Activated effector memory CD4-positive, alpha-beta T cell treated with Interleukin-2 at 50 U/mL for 16 hours (primary cell): ENCODE measurements at places on chromosomes 5 and 9.
A peak's percentile ranks its signal among the peaks of the same experiment; 100 is the strongest.

DNA sequence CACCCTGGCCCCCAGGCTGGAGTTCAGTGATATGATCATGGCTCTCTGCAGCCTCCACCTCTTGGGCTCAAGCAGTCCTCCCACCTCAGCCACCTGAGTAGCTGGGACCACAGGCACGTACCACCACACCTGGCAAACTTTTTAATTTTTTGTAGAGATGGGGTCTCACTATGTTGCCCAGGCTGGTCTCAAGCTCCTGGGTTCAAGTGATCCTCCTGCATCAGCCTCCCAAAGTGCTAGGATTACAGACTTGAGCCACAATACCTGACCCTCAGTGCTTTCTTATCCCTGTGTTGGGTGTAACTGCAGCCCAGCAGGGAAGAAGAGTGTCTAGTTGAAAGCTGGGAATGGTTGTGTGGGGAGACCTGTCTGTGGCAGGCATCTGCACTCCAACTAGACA is 10.9 kb downstream of the PTPA start:
- no peak for DNase-seq

- DNase-seq = no peak
Measured at GRCh38 chr5:52709167-52709925, 78.4 kb upstream of the ITGA1 start.

GRCh38 chr5:35229076-35230037 is 930 bp downstream of the PRLR start:
- no peak for DNase-seq

DNA sequence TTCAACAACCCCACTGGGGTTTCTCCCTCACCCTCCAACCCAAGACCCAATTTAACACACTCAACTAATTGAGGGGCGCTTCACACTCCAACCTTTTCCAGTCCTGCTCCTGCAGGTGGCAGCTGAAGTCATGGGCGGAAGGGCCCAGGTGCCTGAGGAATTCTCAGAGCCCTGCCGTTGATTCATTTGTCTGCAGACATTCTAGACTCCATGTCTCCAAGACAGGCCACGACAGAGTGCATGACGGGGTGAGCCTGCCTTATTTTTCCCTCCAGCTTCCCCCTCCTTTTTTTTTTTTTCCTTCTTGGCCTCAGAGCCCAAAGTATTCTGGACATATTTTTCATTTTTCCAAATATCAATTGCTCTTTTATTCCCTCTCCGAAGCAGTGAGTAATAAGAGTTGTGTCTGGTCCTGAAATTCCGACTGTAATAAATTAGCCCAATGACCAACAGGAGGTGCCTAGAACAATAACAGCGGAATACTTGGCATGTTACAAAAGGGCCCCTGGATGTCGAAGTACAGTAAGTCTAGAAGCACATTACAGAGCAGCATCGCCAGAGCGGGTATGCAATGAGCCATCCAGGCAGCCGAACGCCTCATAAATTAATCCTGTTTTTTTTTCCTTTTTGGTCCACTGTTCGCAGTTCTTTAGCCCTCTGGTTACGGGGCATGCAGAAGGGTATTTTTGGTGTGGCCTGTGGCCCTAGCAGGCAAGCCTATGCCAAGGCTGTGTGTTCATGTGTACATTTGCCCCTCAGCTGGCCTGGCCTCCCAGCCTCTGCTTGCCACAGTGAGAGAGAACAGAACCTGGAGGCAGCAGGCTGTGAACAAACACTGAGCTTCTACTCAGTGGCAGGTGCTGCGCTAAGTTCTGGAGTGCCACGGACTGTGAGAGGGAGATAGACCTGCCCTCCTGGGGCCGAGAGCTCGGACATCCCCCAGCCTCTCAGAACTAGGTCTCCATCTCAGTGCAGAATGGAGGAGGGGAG is 8.6 kb upstream of the SMIM23 start:
- no peak for DNase-seq

- DNase-seq = no peak
Measured at GRCh38 chr5:115657881-115658233, 32.0 kb upstream of the TMED7 start.

GRCh38 chr5:138032028-138032571 is 779 bp downstream of the FAM13B start:
- no peak for DNase-seq

DNA sequence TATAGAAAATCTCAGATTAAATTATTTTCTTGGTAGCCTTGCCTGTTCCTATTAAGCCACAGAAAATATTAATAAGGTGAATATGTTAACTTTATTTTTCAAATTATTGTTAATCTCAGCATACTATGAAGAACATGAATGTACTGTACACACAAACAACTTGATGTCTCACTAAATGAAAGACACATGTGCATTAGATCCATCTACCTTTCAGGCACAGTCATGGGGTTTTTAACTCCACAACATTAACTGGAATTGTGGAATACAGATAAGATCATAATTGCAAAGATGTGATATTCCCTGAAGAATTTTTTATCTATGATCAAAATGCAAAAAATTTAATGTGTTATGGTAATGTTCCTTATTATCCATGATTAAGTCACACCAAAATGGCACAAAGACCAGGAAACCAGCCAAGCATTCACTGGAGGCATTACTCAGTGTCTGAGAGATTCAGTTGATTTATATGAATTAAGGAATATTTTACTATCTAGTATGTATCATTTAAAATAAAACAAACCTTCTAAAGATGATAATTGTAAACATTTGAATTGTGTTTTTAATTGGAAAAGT is 150.0 kb upstream of the VCAN start:
- DNase-seq = no peak

DNA sequence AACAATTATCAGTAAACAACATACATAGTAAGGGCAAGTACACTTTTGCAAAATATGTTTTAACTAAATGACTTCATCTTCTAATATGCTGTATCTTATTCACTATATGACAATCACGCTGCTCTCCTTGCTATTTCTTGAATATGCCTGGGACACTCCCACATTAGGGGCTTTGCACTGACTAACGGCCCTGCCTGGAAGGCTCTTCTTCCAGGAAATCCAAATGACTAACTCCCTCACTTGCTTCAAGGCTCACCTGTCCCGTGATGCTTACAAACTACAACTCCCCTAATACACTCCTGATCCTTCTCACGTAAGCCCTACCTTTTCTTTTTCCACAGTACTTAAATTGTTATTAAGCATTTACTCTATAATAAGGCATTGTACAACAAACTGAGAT is 10.6 kb downstream of the ERP44 start:
- no peak for DNase-seq

DNA sequence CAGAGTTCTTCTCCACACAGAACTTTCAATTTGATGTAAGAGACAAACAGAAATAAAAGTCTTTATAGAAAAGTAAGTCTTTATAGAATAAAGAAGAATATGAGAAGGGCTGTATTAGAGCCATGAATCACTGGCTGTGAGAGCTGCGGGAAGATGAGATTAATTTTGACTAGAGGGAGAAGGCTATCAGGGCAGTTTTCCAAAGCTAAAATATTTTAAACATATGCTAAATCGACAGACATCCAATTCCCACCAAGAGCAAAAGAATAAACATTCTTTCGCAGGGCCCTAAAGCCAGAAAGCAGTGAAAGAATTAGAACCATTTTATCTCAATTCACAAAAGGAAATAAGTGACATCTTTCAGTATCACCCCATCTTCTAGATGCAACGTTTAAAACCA is 208.3 kb upstream of the MAP3K1 start:
- DNase-seq = no peak

GRCh38 chr5:102600964-102601363 is 102.2 kb upstream of the SLCO6A1 start:
- DNase-seq = no peak

DNA sequence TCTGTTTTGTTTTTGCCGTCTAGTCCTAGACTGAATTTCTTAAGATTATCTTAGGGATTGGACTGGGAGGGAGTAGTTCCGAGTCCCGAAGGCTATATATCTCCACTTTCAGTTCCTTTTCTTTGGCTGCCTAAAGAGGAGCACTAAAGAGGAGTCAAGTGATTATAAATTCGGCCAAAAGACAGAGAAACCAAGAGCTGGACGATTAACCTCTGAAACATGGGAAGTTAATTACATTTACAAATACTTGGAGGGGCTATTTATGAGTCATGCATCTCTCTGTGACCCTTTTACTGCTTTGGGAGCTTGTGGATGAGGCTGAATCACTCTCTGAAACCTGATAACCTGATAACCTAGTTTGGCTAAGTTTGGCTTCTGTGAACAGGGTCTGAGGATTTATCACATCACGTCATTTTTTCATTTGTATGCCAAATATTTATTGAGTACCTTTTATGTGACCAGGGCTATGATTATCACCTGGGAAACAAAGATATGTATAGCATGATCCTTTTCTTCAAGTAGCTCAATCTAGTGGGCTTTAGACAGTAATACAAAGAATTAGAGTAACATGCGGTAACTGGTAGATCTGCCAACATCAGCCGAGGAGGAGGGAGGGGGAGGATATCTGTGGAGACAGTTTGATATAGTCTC is 180.9 kb downstream of the CD180 start:
- DNase-seq = no peak

DNA sequence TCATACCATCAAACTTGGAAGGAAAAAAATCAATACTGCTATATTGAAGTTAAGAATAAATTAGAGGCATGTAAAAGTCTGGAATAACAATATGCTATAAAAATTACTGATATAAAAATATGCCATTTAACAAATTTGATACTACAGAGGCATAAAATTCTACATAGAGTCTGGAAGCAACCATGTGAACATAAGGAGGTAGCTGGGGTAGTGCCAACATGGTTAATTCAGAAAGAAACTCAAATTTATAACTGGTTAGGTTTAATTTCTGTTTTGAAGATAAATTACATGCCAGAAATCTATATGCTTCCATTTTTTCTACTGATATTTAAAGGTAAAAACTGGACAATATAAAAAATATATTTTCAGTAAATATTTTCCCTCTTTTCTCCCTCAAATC is 103.1 kb upstream of the NR4A3 start:
- DNase-seq = no peak

- DNase-seq = no peak
Measured at GRCh38 chr9:83724436-83724835, 16.7 kb upstream of the UBQLN1 start.

DNA sequence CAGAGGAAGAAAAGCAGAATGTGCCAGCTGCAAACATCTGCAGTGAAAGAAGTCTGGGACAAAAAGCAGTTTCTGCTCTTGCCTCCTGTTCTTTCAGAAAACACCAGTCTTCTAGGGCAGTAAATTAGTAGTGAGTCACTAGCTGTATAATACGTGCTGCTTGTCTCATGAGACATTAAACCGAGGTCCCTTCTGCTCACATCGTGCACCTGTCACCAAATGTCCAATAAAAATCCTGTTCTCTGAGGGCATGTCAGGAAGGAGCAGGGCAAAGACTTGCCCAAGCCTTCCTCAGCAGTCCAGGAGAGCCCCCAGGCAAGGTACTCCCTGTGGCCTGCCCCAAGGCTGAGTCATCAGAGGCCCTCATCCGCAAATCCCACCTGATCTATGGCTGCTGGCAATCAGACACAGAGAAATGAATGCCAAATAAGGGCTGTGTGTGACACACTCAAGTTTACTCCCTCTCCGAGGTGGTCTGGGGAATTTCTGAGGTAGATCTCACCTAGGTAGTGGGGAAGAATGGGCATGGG is 255.3 kb upstream of the SMARCA2 start:
- no peak for DNase-seq

- no peak for DNase-seq
Measured at GRCh38 chr9:82675102-82675501, 387.8 kb downstream of the RASEF start.

GRCh38 chr9:21002040-21002439 is 29.4 kb downstream of the HACD4 start:
- DNase-seq = no peak

- DNase-seq = peak; percentile 40
Measured at GRCh38 chr9:93575796-93576257, 557 bp upstream of the PHF2 start.

GRCh38 chr5:131999041-131999440 is 12.4 kb downstream of the ACSL6 start:
- no peak for DNase-seq

DNA sequence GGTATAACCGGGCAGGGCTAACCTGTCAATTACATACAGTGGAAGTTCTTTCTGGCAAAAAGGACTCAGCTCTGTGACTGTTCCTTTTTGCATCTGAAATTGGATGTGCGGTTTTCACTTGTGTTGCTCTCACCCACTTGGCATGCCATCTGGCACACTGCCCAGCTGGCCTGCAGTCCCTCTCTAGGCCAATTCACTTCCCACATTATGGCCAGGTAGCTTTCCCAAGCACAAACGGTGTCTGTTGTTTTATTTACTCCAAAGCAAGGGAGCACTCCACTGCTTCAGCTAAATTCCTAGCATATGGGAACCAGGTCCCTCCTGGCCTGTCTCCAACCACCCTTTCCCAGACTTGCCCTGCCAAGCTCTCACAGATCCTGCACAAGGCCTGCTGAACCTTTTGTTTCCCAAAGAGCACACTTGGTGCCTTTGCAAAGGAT is 132.5 kb downstream of the SEMA6A start:
- no peak for DNase-seq

GRCh38 chr9:89807101-89807395 is 202.2 kb downstream of the GADD45G start:
- DNase-seq = no peak

DNA sequence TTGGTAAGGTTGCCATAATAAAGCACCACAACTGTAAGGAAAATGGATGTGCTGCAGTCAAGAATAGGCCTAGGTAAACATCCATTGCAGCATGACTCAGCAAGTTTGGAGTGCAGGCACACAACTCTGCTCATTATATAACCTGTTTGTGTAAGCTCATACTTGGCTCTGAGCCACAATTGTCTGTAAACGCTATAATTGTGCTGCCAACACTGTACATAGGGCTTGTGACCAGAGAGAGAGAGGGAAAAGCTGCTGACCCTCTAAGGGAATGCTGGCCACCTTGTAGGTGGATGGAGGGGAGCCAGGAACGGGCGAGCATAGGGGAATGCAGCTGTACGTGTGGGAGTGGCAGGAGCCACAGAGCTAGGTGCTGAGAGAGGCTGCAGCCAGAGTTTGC is 2186.5 kb upstream of the ACO1 start:
- no peak for DNase-seq

DNA sequence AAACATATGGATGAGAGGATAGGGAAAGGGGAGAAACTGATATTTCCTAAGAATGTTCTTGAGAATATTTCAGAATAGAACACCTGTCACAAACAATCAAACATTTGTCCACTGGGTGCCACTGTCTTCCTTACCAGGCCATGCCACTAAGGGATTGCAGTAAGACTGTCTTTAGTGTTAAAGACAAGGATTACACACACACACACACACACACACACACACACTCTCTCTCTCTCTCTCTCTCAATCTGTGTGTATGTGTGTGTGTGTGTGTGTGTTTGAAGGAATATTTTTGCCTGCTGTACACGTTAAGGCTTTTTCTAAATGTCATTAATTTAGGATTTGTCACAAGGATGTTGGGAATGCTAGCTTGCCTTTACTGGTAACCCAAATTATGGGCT is 54.4 kb downstream of the CCDC192 start:
- DNase-seq = no peak

- DNase-seq = no peak
Measured at GRCh38 chr9:97594381-97594921, 38.7 kb downstream of the TSTD2 start.

DNA sequence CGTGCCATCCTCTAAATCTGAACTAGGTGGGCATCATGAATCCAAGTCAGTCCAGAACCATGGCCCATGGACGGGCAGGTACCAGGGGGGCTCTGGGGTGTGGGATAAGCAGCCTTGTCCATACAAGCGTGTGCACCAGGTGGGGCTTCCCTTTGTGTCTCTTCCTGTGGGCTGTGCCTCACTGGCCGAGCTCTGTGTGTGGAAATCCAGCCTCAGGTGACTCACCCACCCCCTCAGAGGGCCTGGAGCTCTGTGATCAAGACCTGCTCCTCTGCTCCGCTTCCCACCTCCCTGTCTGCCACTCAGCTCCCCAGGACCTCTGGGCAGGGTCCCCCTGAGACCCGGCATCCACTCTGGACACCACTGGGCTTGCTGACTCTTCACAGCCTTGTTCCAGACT is 33.0 kb downstream of the GADD45G start:
- DNase-seq = no peak
